Left cardiac atrium (tissue), 4 donors: ENCODE measurements at places on chromosomes 16 and 17. TPM values are rescaled to one million over a fixed set of nuclear protein-coding genes. Genes with fewer than 3 reads are reported as not detected.

DNA sequence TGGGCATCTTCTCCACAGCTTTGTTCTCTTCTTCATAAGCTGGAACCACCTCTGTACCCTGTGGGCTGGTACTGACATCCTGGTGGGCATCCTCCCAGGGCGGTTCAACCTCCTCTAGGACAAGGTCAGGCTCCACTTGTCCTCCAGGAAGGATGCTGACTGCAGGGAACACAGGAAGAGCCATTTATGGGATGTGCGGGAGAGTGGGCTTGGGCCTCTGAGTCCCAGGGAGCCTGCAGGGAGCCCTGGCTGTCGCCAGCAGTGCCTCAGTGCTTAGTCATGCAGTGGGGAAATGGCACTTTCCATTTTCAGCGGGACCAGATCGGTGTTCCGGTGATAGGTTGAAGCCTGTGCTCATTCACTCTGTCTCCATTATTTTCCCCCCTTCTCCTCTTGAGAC lies 20.5 kb downstream of the CNGB1 start:
- DNase-seq, result no peak

GRCh38 chr16:68434624-68435210 lies 13.6 kb downstream of the SMPD3 start:
- no peak for DNase-seq

RNF43 gene
- 4.0 TPM for total RNA-seq

DNA sequence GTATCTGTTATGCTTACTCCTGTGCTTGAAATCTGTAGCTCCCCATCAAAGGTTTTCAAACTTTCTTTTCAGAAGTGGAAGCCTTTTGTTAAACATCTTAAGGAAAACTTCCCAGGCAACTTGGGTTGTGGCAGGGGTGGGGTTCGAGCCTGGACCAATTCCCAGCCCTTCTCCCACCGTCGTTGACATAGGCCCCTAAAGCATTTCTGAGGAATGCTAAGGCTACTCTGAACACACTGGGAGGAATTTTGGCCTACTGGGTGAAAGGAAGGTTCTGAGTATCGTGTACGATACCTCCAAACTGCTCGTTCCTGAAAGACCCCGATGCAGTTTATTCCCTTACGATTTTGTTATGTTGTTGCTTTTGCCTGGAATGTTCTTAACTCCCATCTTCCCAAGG lies 56.1 kb upstream of the PMFBP1 start:
- DNase-seq, result no peak

DNA sequence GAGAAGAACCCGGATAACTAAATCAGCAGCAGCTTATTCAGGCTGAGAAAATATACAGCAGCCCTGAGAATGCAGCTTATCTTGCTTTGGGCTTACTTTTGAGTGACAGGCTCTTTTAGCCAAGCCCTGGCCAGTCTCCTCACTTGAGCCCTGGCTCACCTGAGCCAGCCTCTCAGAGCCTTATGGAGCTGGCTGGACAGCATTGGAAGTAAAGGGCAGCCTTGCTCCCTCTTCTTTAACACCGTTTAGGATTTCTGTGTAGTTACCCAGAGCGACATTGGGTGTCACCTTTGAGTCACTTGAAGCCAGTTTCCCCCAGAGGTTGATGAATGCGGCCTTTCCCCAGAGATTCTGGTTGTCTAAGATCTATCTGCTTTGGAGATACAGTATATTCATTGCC lies 7.7 kb upstream of the NPIPB2 start:
- no peak for DNase-seq

SCARF1 gene
- 10.7 TPM for total RNA-seq

GPR179 gene
- total RNA-seq, result 0.09 TPM

DNA sequence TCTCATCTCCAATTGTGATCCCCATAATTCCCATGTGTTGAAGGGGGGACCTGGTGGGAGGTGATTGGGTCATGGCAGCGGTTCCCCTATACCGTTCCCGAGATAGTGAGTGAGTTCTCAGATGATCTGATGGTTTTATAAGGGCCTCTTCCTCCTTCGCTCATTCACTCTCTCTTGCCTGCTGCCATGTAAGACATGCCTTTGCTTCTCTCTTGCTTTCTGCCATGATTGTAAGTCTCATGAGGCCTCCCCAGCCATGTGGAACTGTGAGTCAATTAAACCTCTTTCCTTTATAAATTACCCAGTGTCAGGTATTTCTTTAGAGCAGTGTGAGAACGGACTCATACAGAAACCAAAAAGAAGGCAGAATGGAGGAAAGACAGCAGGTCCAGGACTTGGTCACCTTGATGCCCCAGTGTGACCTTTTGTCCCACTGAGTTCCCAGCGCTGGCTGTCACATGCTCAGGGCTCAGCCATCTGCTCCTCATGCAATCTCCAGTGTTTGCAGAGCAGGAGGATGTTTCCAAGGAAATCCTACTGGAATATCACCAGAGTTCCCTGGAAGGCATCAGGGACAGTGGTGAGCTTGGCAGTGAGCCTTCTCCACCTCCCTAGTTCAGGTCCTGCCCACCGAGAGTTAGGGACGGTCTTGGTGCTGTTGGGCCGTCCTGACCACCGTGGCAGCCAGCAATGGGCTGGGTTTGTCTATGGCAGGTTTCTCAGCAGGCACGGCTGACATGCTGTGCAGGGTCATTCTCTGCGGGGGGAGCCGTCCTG lies 96.7 kb downstream of the SEC14L1 start:
- no peak for DNase-seq

DNA sequence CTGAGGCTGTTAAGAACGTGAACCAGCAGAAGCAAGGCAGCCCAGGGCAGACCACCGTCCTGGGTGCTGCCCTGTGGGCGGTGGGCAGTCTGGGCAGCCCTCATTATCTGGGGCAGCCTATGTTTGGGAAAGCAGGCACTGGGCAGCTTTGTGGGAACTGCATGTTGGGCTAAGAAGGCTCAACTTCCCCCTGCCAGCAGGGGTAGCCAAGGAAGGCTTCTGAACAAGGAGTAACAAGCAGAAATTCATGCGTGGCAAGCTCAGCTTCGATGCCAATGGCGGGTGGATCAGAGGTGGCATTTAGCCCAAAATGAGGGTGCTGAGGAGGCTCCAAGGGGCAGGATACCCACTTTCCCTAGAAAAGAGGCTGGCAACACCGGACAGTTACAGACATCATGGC lies 42.7 kb upstream of the METRNL start:
- no peak for DNase-seq

DNA sequence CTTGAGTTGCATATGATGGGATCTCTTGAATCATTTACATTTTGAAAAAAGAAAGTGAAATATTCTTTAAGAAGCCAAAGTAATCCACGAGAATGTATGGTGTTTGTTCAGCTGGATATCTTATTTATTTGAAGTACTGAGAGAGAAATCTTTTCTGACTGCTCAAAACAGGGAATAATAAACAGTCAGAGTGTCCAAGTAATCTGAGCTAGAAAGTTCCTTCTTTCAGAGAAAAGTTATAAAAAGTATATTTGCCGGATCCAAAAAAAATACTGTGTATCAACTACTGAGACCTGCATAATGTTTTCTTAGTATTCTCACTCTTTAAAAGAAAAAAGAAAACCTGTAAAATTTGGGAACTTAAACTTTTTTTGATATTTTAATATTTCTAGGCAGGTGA lies 350.8 kb downstream of the WWOX start:
- no peak for DNase-seq

CENPT gene
- total RNA-seq, result 22.2 TPM

DNA sequence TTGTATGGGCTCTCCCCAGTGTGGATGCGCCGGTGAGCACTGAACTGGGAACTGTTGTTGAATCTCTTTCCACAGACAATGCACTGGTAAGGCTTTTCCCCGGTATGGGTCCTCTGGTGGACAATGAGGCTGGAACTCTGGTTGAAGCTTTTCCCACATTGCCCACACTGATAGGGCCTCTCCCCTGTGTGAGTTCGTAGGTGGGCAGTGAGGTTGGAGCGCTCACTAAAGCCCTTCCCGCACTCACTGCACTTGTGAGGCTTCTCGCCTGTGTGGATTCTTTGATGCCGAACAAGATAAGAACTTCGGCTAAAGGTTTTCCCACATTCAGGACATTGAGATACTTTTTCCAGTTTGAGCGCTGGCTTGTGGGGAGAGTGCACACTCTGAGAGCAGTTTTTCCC lies 17.8 kb downstream of the ZSCAN32 start:
- DNase-seq, result no peak

DNA sequence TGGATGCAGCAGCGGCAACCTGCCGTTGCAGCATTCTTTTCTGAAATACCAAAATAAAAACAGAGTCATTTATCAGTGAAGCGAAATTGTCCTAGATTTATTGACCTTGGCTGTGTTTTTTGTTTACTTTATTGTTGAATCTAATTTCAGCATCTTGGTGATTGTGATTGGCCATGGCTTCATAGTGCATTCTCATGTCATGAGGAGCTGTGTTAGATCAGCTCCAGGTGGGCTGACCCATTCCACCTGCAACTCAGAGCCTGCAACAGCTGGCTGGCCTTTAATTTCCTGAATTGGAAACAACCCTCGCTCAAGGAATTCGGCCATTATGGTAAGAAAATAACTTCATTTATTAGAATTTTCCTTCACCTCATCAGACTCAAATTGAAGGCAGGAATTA lies 16.4 kb downstream of the KRT24 start:
- no peak for DNase-seq

- peak; percentile 63 for DNase-seq
Measured at GRCh38 chr17:45852535-45853297, 8.0 kb downstream of the SPPL2C start.

- peak; percentile 84 for DNase-seq
Measured at GRCh38 chr17:72120642-72121163, at the start of gene SOX9. Gene SOX9 (plus strand): TSS chr17:72121020. CDS start chr17:72121392, 372 bp downstream.

- DNase-seq, result no peak
Measured at GRCh38 chr16:1375741-1376410, 24.1 kb downstream of the GNPTG start.

DNA sequence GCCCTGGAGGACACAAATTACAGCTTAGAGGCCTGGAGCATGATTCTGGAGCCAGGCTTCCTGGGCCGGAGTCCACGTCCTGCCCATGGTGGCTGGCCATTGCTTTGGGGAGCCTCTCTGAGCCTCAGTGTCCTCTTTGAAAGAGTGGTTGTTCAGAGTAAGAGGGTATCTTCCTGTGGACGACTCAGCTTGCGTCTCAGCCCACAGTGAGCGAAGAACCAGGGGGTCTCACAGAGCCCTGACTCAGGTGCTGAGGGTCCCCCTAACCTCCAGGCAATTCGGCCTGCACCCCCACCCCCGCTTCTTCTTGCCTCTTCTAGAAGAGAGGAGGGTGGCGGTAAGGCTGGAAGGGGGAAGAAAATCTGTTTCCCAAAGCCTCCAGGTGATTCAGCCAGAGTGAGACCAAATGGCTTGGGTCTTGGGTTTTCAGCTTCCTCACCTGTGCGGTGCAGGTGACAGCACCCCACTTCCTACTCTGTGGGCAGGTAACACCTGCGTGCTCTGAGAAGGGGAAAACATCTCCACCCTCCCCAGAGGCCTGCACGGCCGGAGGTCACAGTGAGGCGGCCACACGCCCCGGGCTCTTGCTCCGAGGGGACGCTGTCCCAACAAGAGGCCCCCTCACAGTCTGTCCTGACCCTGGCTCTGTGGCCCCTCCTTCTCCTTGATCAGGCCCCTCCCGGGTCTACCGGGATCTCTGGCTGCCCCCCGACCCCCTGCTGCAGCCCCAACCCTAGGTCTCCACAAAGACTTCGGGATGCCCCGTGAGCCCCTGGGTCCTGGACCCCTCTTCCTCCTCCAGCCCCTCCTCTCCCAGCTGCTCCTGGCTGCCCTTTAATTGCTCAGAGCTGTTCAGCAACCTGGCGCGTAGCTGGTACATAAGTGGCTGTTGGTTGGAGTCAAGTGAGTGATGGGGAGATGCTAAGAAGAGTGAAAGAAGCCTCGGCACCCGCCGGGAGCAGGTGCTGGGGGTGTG lies 119.2 kb downstream of the METRNL start:
- DNase-seq, result peak; percentile 19

- DNase-seq, result peak; percentile 36
Measured at GRCh38 chr16:30570636-30571444, 674 bp downstream of the ZNF688 start.

TEKT1 gene
- total RNA-seq, result not detected

ERI2 gene
- 7.2 TPM for total RNA-seq

DNA sequence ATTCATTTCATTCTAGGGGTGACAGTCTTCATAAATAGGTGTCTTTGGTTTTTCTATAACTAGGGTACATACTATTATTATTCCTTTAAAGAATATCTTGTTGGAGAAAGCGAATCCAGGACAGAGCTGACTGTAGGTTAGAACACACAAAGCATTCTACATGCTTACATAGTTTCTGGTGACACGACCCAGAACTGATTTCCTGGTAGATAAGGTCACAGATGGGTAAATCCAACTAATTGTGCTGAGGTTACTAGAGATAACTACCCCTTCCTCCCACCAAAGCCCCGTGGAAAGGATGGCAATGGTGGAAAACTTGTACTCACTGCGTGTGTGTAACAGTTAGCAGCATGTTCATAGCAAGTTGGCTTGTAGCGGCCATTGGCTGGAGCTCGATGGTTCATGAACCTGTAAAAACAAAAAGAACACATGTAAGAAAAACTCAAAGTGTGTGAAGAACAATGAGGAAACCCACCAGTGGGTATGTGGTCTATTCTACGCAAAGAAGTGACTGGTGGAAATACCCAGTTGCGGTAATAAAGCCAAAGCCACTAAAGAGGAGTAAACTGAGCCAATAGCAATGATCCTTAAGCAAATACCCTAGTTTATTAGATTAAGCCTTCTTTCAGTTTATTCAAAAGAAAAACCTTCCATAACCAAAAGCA lies 7.7 kb downstream of the MMD start:
- no peak for DNase-seq

DNA sequence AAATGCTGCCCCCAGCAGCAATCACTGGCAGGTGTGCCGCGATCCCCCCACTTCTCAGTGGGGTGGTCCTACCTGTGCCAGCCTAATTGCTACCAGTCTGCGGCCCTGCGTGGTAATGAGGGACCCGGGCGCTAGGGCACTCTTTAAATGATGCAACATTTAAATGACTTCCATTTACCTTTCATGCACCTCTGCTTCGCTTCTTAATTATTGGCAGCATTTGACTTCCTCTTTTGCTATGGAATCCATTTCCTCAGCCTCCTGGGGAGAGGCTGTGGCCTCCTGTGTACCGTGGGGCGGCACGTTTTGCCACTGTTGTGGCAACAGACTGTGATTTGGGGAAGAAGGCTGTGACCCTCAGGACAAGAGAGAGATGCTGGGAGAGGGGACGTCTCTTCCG lies 86.1 kb downstream of the RPA1 start:
- no peak for DNase-seq

PYDC1 gene
- total RNA-seq, result not detected

DNA sequence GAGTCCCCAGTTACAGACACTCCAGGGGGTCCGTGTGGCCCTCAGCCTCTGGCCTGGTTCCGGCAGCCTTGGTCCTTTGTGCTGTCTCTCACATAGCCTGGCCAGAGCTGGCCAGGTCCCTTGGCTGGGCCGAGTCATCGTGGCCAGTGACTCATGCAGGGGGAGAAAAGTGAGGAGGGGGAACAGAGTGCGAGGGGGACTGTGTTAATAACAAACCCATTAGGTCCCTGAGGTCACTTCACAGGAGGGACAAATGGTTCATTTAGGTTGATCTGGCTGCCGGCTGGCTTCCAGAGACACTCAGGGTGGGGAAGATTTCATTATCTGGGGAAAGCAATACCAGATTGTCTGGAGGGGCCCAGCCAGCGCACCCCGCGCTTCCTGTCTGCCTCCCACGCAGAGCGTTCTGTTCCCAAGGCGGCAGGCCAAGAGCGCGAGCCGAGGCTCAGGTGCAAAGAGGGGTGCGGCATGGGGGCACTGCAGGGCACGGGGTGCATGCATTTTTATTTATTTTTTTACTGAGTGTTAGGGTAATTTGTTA lies 223.1 kb downstream of the SEC14L1 start:
- peak; percentile 58 for DNase-seq

RUNDC1 gene
- total RNA-seq, result 14.5 TPM

GRCh38 chr17:42760652-42761581 lies at the start of gene RAMP2:
Gene RAMP2 (plus strand): TSS chr17:42761227. CDS start chr17:42761262, 35 bp downstream.
- DNase-seq, result peak; percentile 46

GNAO1 gene
- 92.9 TPM for total RNA-seq

CHST6 gene
- 4.6 TPM for total RNA-seq

GRCh38 chr16:10708969-10709368 lies 14.2 kb upstream of the TEKT5 start:
- DNase-seq, result no peak
